NK-92 treated with Interleukin-12 subunit alpha and Interleukin-12 subunit beta, amount 100 ng/mL, for 24 hours (cell line): ENCODE measurements at places on chromosomes 5 and 9.
A peak's percentile ranks its signal among the peaks of the same experiment; 100 is the strongest.

GRCh38 chr9:93979721-93980120, 24.6 kb upstream of the BARX1 start:
- DNase-seq, result no peak

- DNase-seq, result no peak
Observed at GRCh38 chr5:40585537-40586267, 94.0 kb upstream of the PTGER4 start.

DNA sequence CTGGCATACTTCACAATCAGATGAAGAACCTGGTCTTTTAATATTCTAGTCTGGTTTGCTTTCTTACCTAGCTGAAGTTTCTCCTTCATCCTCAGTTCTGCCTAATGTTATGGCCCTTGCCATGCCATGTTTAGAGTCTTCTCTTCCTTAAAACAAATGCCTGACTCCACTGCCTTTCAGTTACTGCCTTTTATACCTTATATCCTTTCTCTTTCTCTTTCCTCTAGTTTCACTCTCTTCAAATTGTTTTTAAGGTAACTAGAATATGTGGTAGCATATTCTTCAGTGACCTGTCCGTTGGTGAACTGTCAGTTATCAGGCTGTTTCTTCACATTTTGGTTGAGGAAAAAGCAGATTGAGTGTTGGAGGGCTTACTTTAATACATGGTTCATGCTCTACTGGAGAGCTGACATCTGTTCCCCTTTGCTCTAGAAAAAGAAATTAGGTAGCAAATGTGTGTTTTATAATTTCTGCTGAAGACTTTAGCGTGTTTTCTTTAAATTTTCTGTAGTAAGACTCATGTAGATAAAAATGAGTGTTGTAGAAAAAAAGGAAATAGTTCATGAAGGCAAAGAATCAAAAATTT, 103.8 kb downstream of the DMXL1 start:
- no peak for DNase-seq

GRCh38 chr9:89065921-89066320, 74.7 kb downstream of the S1PR3 start:
- DNase-seq, result no peak

DNA sequence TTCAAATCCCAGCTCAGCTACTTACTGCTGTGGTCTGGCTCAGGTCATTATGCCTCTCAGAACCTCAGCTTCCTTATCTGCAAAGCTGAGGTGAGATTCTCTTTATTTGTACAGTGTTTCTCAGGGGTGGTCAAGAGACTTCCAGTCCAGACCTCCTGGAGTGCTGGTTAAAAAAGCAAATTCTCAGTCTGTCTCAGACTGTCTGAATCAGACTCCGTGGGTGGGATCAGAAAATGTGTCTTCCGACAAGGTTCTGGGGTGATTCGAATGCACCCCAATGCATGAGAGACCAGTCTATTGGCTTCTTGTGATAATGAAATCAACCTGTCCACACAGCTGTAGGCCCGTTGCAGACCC, 137.7 kb upstream of the SMIM23 start:
- no peak for DNase-seq

GRCh38 chr9:21491756-21492155, 9.6 kb upstream of the IFNE start:
- no peak for DNase-seq

GRCh38 chr5:90015584-90016018, 394.0 kb downstream of the CETN3 start:
- DNase-seq, result no peak

- no peak for DNase-seq
Observed at GRCh38 chr5:52013523-52013922, 630.3 kb downstream of the ISL1 start.

GRCh38 chr5:84014966-84015365, 294.3 kb upstream of the HAPLN1 start:
- no peak for DNase-seq

- DNase-seq, result no peak
Observed at GRCh38 chr5:104708027-104708426, 1145.4 kb upstream of the NUDT12 start.

- DNase-seq, result peak; percentile 8
Observed at GRCh38 chr5:172910828-172911627, 48.2 kb upstream of the RPL26L1 start.

- no peak for DNase-seq
Observed at GRCh38 chr5:21071421-21071820, 1083.4 kb upstream of the CDH18 start.

DNA sequence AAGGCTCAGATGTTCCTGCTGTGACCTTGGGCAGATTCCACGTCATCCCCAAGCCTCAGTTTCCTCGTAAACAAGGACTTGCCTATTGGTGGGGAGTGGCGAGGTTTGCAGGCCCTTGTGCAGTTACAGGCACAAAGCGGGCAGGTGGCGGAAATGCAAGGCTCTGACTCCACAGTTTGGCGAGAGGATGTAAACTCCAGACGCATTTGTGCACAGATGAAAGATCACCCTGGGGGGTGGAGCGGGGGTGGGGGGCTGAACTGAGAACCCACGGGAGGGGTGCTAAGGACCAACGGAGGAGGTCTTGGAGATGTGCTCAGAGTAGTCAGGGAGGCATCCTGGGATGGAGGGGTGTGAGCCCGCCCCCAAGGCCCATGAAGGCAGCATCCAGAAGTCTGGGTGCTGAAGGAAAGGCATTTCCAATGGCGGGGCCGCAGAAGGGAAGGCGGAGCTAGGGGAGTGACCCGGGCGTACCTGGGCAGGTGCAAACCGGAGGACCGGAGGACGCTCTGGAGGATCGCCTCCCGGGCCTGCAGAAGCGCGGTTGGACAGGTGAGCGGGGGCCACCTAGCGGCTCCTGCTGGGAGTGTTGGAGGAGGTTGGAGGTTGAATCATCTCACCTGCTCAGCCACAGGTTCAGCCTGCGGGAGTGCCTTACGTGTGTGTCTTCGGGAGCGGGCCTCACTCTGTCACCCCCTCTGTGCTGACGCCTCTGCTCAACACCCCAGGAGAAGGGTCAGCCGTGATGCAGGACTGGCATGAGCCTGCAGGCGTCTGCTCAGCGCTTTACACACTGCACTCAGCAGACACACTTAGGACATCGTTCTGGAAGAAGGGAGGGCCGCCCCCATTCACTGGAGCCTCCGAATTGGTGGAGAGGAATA, 1.9 kb upstream of the FIBCD1 start:
- peak; percentile 41 for DNase-seq

DNA sequence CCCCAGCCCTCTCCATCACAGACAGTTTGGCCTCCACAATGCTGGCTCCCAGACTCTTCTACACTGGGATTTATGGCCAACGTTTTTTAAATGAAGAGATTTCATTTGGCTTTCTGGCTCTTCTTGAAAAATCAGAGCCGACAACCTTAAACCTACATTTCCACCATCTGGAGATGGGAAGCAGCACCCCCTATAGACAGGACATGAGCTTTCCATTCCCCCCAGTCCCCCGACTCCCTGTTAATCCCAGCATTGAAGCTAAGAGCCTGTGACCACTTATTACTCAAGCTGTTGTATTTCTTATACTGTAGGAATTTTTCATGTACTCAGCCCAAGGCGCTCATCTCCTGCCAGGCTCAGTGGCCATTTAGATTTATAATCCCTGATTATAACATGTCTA, 34.0 kb upstream of the AFAP1L1 start:
- no peak for DNase-seq

DNA sequence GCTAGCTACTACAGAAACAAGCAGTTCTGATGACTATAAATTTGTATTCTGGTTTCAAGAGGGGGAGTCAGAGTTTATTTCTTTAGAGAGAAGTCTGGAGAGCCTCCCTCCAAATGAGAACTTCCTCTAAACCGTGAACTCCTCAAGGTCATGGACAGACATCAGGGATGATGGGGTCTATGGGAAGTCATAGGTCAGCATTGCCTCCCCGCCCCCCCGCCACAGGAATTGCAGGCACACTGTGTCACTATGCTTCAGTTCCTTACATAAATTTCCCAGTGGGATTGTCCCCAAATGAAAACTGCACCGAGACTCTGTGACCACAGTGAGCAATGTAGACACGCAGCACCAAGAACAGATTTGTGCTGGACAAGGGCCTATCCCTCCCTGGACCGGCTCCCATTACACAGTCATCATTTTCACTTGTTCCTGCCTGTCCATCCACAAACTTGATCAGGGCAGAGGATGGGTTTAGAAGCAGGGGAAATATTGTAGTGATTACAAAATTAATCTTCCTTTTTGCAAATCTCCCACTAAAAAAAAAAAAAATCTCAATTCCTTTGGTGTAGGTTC, 300.3 kb downstream of the EFNA5 start:
- DNase-seq, result no peak

DNA sequence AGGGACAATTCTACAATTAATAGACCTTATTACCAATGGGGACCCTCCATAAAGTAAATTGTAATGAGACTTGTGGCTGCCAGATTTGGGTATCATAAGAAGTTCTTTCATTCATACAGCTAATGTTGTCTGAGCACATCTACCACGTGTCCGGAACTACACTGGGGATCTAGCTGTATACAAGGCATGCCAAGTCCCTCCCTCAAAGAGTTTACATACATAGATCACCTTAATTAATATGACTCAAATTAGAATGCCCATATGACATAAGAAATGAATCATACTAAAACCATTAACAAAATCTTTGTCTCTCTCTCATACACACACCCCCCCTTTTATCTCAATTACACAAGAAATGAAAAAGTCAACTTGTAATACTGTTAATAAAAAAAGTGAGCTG, 18.0 kb upstream of the NR4A3 start:
- DNase-seq, result no peak

DNA sequence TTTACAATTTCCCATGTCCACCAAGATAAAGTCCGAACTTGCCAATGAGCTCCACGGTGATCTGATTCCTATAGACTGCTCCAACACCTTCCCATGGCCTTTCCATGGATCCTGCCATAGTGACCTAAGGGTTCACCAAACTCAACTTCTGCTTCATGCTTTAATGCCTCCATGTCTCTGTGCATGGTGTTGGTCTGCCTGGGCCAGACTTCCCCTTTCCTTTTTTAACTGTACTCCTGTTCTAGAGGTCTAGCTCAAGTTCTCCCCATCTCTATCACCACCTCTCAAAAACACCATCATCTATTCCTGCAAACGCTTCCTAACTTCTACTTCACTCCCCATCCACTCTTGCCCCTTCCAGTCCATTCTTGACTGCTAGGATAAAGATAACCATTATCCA, 14.8 kb upstream of the SMARCA2 start:
- no peak for DNase-seq

DNA sequence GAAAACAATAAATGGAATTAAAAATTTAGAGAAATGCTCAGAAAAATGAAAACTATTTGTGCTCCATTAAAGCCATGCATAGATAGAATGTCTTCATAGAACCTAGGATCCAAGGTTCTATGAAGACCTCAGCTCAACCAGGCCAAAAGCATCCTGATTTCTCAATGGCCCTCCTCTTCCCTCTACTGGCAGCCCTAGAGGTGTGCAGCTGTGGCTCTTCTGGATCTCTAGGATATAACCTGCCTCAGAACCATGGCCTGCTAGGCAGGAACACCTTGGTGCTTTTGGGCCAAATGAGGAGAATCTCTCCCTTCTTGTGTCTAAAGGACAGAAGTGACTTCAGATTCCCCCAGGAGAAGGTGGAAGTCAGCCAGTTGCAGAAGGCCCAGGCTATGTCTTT, 15.1 kb downstream of the IFNA1 start:
- no peak for DNase-seq

DNA sequence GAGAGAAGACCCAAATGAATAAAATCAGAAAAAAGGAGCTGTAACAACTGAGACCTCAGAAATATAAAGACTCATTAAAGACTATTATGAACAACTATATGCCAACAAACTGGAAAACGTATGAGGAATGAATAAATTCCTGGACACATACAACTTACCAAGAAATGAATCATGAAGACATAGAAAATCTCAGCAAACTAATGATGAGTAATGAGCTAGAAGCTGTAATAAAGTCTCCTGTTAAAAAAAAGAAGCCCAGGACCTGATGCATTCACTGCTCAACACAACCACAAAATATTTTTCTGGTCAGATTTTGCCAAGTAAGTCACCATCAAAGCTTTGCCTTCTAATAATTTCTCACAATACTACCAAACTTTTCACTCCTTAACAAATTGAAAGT, 666.7 kb downstream of the LRRC70 start:
- no peak for DNase-seq
